ENCODE measurements at places on chromosomes 16 and 17.

GRCh38 chr16:82634955-82635610, 8.3 kb downstream of the CDH13 start:
- no peak for DNase-seq
- no peak overlapping the region for H3K27ac ChIP-seq
- peaks cover 9% of the 10 kb centered on the region for H3K27me3 ChIP-seq
- no peaks in the 10 kb centered on the region for H3K36me3 ChIP-seq
- no peak overlapping the region for H3K4me3 ChIP-seq
- H3K4me1 ChIP-seq, result no peaks in the 10 kb centered on the region

DNA sequence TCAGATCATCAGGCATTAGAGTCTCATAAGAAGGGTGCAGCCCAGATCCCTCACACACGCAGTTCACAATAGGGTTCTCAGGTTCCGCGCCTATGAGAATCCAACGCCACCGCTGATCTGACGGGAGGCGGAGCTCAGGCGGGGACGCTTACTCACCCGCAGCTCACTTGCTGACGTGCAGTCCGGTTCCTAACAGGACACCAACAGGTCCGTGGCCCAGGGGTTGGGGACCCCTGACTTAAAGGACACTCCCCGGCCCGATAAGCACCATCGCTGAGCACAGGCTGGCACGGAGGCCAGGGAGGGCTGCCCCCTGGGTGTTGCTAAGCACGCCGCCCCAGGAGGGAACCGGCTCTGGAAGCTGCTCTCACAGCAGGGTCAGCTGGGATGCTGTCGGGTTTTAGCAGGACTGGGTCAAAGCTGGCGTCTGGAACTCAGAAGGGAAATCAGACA, 30.1 kb upstream of the BAHCC1 start:
- peaks cover 24% of the 10 kb centered on the region for H3K4me1 ChIP-seq
- H3K27me3 ChIP-seq, result no peaks in the 10 kb centered on the region
- no peak overlapping the region for H3K4me3 ChIP-seq

DNA sequence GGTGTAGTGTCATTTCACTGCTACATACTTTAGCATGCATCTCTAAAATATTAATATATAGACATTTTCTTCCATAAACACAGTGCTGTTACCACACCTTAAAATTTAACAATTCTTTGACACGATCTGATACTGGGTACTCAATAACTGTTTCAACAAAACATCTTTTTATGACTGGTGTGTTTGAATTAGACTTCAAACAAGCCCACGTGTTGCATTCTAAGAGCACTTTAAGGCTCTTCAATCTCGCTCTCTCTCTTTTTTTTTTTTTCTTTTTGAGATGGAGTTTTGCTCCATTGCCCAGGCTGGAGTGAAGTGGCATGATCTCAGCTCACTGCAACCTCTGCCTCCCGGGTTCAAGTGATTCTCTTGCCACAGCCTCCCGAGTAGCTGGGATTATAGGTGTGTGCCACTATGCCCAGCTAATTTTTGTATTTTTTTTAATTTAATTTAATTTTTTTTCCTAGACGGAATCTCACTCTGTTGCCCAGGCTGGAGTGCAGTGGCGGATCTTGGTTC, 15.8 kb upstream of the SLC46A1 start:
- no peak overlapping the region for H3K27ac ChIP-seq
- no peaks in the 10 kb centered on the region for H3K27me3 ChIP-seq
- no peak overlapping the region for H3K4me3 ChIP-seq
- H3K4me1 ChIP-seq, result no peaks in the 10 kb centered on the region
- no peaks in the 10 kb centered on the region for H3K36me3 ChIP-seq

DNA sequence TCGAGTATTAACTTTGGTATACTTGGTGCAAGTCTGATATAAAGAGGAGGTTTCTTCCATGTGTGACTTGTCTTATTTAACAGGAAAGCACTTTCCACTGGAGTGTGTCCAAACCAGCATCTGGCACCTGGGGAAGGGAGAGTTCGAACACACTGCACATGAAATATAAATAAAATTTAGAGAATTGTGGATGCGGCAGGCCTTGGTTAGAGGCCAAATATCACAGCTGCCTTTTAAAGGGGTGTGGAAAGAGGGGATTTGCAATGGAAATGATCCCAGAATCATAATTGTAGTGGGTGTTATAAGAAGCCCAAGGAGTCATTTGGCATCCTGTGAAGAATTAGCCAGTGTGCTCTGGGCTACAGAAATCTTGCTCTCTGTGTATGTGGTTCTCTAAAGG, 4.3 kb upstream of the NXN start:
- H3K4me3 ChIP-seq, result no peak overlapping the region
- no peak overlapping the region for H3K27ac ChIP-seq
- H3K36me3 ChIP-seq, result no peaks in the 10 kb centered on the region
- no peaks in the 10 kb centered on the region for H3K27me3 ChIP-seq
- peaks cover 3% of the 10 kb centered on the region for H3K4me1 ChIP-seq

GRCh38 chr16:88537859-88538258, 32.3 kb upstream of the ZC3H18 start:
- H3K4me1 ChIP-seq, result no peaks in the 10 kb centered on the region
- peaks cover 5% of the 10 kb centered on the region for H3K27me3 ChIP-seq
- no peak overlapping the region for H3K4me3 ChIP-seq
- H3K27ac ChIP-seq, result no peak overlapping the region
- no peak for DNase-seq

DNA sequence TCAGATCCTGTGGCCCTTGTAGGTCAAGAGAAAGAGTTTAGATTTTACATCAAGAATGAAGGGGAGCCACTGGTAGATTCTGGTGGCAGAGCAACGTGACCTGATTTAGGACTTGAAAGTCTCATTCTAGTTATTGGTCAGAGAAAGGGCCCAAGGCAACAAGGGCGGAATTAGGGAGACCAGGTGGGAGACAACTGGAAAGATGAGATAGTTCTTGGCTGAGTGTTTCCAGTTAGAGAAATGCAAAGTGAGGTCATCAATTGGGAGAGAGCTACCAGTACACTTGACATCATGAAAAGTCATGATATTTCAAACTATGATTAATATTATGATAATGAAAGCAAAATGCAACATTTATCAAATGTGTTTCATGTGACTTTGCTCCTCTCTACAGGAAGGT, 147.2 kb upstream of the FAM20A start:
- no peak overlapping the region for H3K4me3 ChIP-seq
- no peak for DNase-seq

DNA sequence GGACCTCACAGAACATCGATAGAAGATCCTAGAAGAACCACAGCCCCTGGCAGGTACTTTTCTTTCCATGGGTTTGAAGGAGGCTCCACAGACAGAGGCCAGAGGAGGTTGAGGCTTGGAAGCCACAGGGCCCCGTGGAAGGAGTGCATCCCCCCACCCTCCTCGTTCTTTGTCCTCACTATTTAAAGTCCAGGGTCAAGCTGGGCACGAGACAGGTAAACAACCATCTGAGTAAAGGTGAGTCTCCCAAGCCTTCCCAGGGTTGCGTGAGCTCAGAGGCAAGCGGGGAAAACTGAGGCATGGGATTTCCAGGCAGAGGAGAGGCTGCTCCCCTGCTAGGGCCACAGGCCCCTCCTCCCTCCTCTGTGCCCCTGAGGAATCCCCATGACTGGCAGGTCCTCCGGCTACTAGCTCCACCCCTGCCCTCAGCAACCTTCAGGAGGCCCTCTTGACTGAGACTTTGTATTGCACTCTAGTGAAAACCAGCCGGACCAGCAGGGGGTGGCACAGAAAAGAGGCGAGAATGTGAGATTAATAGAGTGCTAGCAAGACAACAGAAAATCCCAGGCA, 927 bp upstream of the SULT1A2 start:
- peak; percentile 38 for DNase-seq
- no peak overlapping the region for H3K4me3 ChIP-seq
- no peaks in the 10 kb centered on the region for H3K36me3 ChIP-seq
- H3K27ac ChIP-seq, result peak overlapping the region; percentile 57
- peaks cover 11% of the 10 kb centered on the region for H3K4me1 ChIP-seq

GRCh38 chr16:85959686-85960085, 60.7 kb downstream of the IRF8 start:
- H3K4me3 ChIP-seq, result no peak overlapping the region
- H3K36me3 ChIP-seq, result no peaks in the 10 kb centered on the region
- peaks cover 5% of the 10 kb centered on the region for H3K4me1 ChIP-seq
- H3K27me3 ChIP-seq, result no peaks in the 10 kb centered on the region
- peak; percentile 43 for DNase-seq

DNA sequence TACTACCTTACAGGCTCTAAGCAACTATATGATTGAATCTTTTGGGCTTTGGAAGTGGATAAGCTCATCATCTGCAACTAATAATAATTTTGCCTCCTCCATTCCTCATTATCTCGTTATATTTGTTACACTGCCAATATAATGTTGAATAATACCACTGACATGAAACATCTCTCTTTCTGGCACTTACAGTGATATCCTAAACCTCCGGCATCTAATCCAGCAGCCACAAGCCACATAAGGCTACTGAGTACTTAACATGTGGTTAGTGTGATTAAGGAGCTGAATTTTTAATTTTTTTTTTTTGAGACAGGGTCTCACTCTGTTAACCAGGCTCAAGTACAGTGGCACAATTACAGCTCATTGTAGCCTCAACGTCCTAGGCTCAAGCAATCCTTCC, 9.6 kb downstream of the CDC42EP4 start:
- no peaks in the 10 kb centered on the region for H3K27me3 ChIP-seq
- peaks cover 54% of the 10 kb centered on the region for H3K4me1 ChIP-seq
- no peak overlapping the region for H3K4me3 ChIP-seq
- H3K36me3 ChIP-seq, result no peaks in the 10 kb centered on the region

- no peaks in the 10 kb centered on the region for H3K4me1 ChIP-seq
- H3K36me3 ChIP-seq, result no peaks in the 10 kb centered on the region
- no peaks in the 10 kb centered on the region for H3K27me3 ChIP-seq
Measured at GRCh38 chr16:56866955-56867830, 2.2 kb downstream of the SLC12A3 start.

- no peak overlapping the region for H3K4me3 ChIP-seq
- H3K27me3 ChIP-seq, result no peaks in the 10 kb centered on the region
- H3K36me3 ChIP-seq, result no peaks in the 10 kb centered on the region
- H3K27ac ChIP-seq, result no peak overlapping the region
- no peak for DNase-seq
Measured at GRCh38 chr16:84931107-84931494, 80.2 kb downstream of the ZDHHC7 start.

DNA sequence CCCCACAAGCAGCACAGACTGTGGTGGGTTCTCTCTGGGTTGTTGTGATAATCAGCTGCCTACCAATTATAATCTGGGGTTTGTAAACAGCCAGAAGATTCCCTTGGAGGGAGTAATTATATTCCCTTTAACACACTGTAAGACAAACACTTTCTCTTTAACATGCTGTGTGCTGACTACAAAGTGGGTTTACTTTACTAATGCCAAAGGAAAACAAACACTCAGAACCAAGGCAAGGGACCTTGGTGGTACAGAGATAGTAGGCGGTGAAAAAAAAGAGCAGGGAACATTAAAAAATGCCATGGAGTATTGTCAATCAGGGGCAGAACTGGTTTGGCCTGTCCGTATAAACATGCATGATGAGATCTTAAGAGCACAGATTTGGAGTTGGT, 3.0 kb upstream of the VAT1L start:
- H3K27me3 ChIP-seq, result peaks cover 42% of the 10 kb centered on the region
- peaks cover 12% of the 10 kb centered on the region for H3K4me1 ChIP-seq
- DNase-seq, result no peak
- H3K4me3 ChIP-seq, result no peak overlapping the region
- H3K27ac ChIP-seq, result no peak overlapping the region
- H3K36me3 ChIP-seq, result no peaks in the 10 kb centered on the region

- H3K4me1 ChIP-seq, result peaks cover 33% of the 10 kb centered on the region
- peak overlapping the region; percentile 35 for H3K27ac ChIP-seq
- no peaks in the 10 kb centered on the region for H3K36me3 ChIP-seq
- H3K27me3 ChIP-seq, result no peaks in the 10 kb centered on the region
- no peak for DNase-seq
- no peak overlapping the region for H3K4me3 ChIP-seq
Measured at GRCh38 chr16:79074951-79075350, 525.6 kb downstream of the MAF start.

GRCh38 chr16:1976216-1976520, 4.3 kb downstream of the TBL3 start:
- H3K4me1 ChIP-seq, result peaks cover 18% of the 10 kb centered on the region
- no peak overlapping the region for H3K27ac ChIP-seq
- no peaks in the 10 kb centered on the region for H3K36me3 ChIP-seq
- no peak for DNase-seq
- H3K27me3 ChIP-seq, result peaks cover 27% of the 10 kb centered on the region
- no peak overlapping the region for H3K4me3 ChIP-seq

DNA sequence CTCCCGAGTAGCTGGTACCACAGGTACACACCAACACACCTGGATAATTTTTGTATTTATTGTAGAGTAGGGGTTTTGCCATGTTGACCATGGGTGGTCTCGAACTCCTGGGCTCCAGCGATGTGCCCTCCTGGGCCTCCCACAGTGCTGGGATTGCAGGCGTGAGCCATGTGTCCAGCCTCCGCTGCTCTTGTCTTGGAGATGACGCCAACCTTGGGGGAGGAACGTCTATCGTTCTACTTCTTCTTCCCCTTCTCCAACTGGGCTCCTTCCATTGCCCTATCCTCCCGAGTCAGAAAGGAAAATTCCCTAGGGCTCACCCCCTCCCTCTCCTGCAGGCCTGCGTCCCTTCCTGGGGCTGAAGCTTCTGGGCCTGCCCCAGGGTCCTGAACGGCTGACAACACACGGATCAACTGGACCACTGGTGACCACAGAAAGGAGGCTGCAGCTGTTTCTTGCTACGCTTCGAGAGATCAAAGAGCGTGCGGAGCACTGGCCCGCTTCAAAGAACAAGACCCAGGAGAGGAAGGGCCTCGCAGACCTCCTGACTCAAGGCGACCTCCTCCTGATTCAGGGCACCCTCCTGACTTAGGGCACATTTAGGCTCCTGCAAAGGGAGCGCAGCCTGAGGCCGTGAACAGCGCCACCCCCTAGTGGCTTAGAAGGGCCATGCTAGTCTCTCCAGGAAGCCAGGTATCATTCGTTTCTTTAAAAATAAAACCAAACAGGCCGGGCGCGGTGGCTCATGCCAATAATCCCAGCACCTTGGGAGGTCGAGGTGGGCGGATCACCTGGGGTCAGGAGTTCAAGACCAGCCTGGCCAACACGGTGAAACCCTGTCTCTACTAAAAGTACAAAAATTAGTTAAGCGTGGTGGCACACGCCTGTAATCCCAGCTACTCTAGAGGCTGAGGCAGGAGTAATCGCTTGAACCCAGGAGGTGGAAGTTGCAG, 48.5 kb upstream of the HELZ start:
- H3K4me3 ChIP-seq, result no peak overlapping the region
- no peaks in the 10 kb centered on the region for H3K36me3 ChIP-seq
- DNase-seq, result peak; percentile 67
- no peaks in the 10 kb centered on the region for H3K27me3 ChIP-seq

DNA sequence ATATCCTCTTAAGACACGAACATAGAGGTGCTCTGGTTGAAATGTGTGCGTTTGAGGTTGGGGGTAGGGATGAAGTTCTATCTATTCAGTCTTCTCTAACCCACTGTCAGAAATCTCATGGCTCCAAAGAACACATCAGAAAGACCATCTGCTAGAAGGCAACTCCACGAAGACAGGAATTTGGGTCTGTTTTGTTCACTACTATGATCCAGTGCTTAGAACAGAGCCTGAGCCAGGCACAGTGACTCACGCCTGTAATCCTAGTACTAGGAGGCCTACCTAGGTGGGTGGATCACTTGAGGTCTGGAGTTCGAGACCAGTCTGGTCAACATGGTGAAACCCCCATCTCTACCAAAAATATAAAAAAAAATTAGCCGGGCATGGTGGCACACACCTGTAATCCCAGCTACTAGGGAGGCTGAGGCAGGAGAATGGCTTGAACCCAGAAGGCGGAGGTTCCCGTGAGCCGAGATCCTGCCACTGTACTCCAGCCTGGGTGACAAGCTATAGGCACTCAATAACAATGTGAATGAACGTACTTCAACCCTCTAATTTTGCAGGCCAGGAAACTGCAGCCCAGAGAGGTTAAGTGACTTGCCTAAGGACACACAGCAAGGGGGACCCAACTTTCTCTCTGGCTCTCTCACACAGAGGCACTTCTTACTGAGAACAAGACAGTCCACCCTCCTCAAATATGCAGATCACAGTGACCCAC, 2.3 kb downstream of the CASKIN2 start:
- no peaks in the 10 kb centered on the region for H3K27me3 ChIP-seq
- DNase-seq, result no peak
- H3K27ac ChIP-seq, result peak overlapping the region; percentile 31
- H3K4me1 ChIP-seq, result peaks cover 48% of the 10 kb centered on the region
- H3K4me3 ChIP-seq, result no peak overlapping the region
